ENCODE measurements at places on chromosomes 2 and 18. TPM values are rescaled to one million over a fixed set of nuclear protein-coding genes. Genes with fewer than 3 reads are reported as not detected.

DNA sequence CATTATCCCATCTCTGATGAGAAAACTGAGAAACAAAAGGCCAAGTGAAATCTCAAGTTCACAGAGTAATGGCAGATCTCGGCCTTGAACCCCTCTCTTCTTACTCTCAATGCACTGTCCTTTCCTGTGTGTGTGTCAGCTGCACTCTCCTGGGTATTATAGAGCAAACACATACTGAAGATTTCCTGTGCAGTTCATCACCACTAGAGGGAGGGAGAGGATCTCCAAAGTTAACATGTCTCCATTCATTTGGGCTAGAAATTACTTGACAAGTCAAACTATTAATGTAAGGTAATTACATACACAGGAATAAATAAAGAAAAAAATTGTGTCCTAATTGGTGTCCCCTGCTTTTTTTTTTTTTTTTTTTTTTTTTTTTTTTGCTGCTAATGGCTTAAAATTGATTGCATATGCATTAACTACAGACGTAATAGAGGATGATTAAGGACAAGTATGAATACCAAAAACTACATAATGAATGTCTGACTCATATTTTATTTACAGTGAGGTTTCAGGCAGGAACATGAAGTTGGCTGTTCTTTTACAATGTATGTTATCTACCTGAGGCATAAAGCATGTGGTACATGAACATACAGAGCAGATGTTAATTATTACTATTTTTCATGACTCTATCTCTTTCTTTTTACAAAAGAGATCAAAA is 269.2 kb downstream of the NYAP2 start:
- H3K4me1 ChIP-seq: no peaks in the 10 kb centered on the region
- DNase-seq: no peak
- H3K36me3 ChIP-seq: no peaks in the 10 kb centered on the region

MDH1B gene
- total RNA-seq: 1.3 TPM

ZNF521 gene
- total RNA-seq: 54.1 TPM

DNA sequence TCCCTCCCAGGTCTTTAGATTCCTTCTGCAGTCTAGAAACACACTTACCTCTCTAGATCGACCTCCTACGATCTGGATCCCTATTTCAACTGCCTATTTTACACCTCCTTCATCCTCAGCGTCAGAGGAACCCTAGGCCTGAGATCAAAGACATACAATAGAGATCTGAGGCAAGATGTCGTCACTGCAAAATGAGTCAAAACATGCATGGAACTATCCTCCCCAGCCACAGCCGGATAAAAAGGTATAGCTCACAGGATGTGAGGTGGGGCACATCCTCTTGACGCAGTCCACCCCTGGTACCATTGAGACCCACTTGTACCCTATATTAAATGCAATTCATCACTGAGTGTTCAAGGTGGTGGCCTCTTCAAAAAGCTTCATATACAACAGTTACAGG is 63.7 kb upstream of the DNAJC10 start:
- H3K27ac ChIP-seq: no peak overlapping the region
- no peak overlapping the region for H3K4me3 ChIP-seq
- H3K4me1 ChIP-seq: peaks cover 18% of the 10 kb centered on the region

DNA sequence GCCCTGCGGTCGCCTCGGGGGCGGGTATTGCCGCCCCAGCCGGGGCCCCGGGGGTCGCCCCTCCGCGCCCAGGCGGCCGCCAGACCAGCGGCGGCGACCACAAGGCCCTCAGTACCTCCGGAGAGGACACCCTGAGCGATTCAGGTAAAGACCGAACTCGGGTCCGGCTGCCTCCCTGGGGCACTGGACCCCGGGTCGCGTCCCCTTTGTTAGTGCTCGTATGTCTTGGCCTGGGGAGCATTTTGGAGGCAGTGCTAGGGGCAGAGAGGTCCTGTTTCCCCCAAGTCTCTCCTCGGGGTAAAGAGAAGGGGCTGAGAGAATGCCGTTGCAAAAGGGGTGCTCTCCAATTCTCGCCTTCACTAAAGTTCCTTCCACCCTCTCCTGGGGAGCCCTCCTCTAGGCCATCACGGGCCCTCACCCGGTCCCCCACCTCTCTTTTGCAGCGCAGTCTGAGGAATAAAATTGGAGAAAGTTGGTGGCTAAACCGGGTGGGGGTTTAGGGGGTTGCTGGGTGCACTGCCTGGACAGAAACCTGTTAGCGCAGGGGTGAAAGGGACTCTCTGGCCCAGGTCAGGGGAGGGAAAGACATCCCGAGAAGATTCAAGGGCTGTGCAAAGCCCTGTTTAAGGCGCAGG is 2.5 kb downstream of the MYCN start:
- H3K27ac ChIP-seq: peak overlapping the region; percentile 92
- H3K4me1 ChIP-seq: peaks cover 39% of the 10 kb centered on the region
- H3K36me3 ChIP-seq: peaks cover 17% of the 10 kb centered on the region

ERFE gene
- 0.85 TPM for total RNA-seq

DNA sequence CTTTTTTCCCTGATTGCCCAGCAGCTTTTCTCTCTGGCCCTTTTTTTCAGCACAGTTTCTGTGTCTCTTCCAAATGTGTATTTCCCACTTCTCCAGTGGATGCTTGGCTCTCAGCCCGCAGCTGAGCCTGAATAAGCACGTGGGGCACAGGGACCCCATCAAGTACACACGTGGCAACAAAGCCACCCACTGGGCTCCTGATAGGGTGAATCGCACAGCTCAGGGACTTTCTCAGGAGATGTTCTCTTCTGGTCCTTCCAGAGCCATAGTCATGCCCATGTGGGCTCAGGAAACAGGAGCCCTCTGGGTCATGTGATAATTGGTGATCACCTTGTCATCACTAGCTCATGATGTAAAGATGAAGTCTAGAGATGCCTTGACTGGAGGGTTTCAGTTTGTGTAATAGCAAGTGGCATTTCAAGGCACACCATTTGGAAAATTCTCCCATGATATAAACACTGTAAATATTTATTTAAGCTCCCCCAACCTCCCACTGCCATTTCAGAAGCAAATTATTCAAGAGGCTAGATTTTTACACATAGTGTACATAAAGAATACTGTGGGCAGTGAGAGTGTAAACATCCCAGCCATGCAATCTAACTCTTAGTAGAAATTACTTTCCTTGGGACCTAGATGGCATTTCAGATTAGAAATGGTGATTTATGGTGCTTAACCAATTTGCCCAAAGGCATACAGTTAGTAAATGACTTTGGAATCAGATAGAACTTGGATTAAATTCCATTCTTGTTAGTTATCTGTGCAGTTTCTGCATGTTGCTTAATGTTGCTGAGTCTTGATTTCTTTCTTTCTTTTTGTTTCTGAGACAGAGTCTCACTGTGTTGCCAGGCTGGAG is 597.5 kb downstream of the SLC4A3 start:
- H3K36me3 ChIP-seq: peaks cover 1% of the 10 kb centered on the region
- no peak for DNase-seq
- no peaks in the 10 kb centered on the region for H3K27me3 ChIP-seq
- peaks cover 63% of the 10 kb centered on the region for H3K4me1 ChIP-seq
- H3K27ac ChIP-seq: peak overlapping the region; percentile 91
- no peak overlapping the region for H3K4me3 ChIP-seq

- no peak overlapping the region for H3K27ac ChIP-seq
- DNase-seq: no peak
- no peak overlapping the region for H3K4me3 ChIP-seq
- H3K4me1 ChIP-seq: no peaks in the 10 kb centered on the region
- H3K36me3 ChIP-seq: peaks cover 28% of the 10 kb centered on the region
- no peaks in the 10 kb centered on the region for H3K27me3 ChIP-seq
These were observed 54.8 kb upstream of the ASB18 start for GRCh38 chr2:236319036-236319435.

DNA sequence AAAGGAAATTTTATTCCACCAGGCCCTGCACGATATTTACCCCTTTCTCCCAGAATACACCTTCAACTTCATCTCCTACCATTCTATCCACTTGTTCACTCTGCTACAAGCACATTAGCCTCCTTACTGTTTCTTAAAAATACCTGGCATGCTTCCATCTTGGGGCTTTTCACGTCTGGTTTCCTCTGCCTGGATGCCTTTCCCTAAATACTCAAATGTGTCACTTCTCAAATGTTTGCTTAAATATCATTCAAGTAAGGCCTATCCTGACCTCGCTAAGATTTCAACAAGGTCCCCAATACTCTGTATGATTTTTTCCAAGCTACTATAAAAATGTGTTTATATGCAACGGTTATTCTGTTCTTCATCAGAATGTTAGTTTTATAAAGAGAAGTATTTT is 433.0 kb upstream of the CHAC2 start:
- H3K4me3 ChIP-seq: no peak overlapping the region
- H3K36me3 ChIP-seq: no peaks in the 10 kb centered on the region
- no peaks in the 10 kb centered on the region for H3K4me1 ChIP-seq
- no peaks in the 10 kb centered on the region for H3K27me3 ChIP-seq
- no peak for DNase-seq
- H3K27ac ChIP-seq: no peak overlapping the region

DNA sequence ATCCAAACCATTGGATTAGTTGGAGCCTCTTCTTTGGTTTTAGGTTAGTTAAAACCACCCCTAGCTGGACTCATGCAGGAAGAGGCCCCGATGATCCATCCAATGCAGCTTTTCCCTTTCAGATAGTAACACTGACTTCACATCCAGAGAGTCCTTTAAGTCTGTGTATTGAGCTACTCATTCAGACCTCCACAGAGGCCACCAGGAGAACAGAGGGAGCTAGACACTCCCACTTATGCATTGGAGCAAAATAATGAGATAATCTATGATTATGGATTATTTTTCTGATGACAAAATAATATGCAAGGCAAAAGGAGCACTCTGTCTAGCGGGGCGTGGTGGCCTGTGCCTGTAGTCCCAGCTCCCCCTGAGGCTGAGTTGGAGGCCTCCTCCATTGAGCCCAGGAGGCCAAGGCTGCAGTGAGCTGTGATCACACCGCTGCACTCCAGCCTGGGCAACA is 1.6 kb upstream of the ROCK2 start:
- peak overlapping the region; percentile 4 for H3K4me3 ChIP-seq
- peaks cover 26% of the 10 kb centered on the region for H3K4me1 ChIP-seq
- no peaks in the 10 kb centered on the region for H3K27me3 ChIP-seq
- DNase-seq: no peak
- no peaks in the 10 kb centered on the region for H3K36me3 ChIP-seq
- peak overlapping the region; percentile 100 for H3K27ac ChIP-seq

OSBPL6 gene
- 3.1 TPM for total RNA-seq

ASB18 gene
- total RNA-seq: not detected

DNA sequence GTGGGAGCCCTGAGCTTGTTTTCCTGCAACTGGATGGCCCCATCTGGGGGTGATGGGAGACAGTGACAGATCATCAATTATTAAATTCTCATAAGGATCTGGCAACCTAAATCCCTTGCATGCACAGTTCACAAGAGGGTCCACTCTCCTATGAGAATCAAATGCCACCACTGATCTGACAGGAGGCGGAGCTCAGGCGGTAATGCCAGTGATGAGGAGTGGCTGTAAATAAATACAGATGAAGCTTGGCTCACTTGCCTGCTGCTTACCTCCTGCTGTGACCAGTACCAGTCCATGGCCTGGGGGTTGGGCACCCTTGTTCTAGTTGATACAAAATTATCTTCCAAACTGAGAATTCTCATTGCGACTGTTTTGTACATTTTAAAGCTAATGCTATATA is 258.6 kb downstream of the CTNNA2 start:
- no peaks in the 10 kb centered on the region for H3K36me3 ChIP-seq
- H3K4me1 ChIP-seq: no peaks in the 10 kb centered on the region
- no peak for DNase-seq
- H3K27me3 ChIP-seq: no peaks in the 10 kb centered on the region

TMEFF2 gene
- 18.1 TPM for total RNA-seq

GRCh38 chr2:46813020-46813415 is 102.6 kb downstream of the MCFD2 start:
- peaks cover 48% of the 10 kb centered on the region for H3K4me1 ChIP-seq
- H3K27me3 ChIP-seq: peaks cover 10% of the 10 kb centered on the region
- H3K4me3 ChIP-seq: no peak overlapping the region
- peak overlapping the region; percentile 89 for H3K27ac ChIP-seq
- no peak for DNase-seq
- H3K36me3 ChIP-seq: peaks cover 13% of the 10 kb centered on the region

- H3K27ac ChIP-seq: no peak overlapping the region
- H3K36me3 ChIP-seq: peaks cover 1% of the 10 kb centered on the region
- no peaks in the 10 kb centered on the region for H3K27me3 ChIP-seq
- H3K4me3 ChIP-seq: no peak overlapping the region
- H3K4me1 ChIP-seq: peaks cover 10% of the 10 kb centered on the region
- no peak for DNase-seq
These were observed 32.1 kb upstream of the MAPK4 start for GRCh38 chr18:50527636-50528307.

GRCh38 chr2:133390156-133390555 is 178.1 kb downstream of the NCKAP5 start:
- H3K4me1 ChIP-seq: no peaks in the 10 kb centered on the region
- H3K36me3 ChIP-seq: no peaks in the 10 kb centered on the region
- H3K27me3 ChIP-seq: no peaks in the 10 kb centered on the region
- DNase-seq: no peak
- H3K27ac ChIP-seq: no peak overlapping the region

DNA sequence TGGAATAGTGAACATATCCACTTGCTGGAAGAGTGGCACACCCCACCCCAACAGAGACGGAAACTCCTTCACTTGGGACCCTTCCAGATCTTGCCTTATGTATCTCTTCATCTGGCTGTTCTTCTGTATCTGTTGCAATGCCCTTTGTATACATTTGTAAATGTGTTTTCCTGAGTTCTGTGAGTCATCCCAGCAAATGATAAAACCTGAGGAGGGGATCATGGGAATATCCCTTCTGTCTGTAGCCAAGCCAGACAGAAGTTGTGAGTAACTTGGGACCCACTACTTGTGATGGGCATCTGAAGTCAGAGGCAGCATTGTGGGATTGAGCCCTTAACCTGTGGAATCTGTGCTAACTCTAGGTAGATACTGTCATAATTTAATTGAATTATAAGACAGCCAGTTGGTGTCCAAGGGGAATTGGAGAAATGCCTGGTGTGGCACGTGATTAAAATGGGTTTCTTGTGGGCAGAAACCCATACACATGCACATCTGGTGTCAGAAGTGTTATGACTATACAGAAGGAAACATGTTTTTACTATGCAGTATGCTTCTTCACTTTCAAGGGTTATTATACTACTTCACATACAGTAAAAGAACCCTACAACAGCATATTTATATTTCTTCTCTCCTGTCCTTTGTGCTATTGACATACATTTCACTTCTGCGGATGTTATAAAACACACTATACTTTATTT is 32.3 kb upstream of the TMEM247 start:
- H3K27ac ChIP-seq: no peak overlapping the region
- peaks cover 1% of the 10 kb centered on the region for H3K4me1 ChIP-seq
- H3K4me3 ChIP-seq: no peak overlapping the region
- no peak for DNase-seq
- no peaks in the 10 kb centered on the region for H3K27me3 ChIP-seq

SRD5A2 gene
- not detected for total RNA-seq

DNA sequence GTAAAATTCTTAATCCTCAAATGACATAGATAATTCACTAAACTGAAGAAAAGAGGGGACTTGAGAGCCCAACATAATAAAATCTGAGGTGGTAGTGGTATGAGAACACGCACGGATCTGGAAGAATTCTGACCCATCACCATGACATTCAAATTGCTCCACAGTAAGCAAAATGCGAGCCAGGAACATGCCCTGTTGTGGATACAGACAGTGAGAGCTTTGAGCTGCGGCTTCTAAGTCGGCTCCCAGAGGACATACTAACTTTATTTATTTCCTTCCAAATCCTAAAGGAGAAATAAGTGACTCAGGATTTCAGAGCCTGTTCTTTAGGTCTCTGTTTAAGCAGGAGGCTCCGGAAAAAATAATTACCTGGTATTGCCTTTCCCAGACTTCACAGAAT is 143.4 kb upstream of the SMAD7 start:
- no peak overlapping the region for H3K4me3 ChIP-seq
- no peak overlapping the region for H3K27ac ChIP-seq
- DNase-seq: no peak
- H3K27me3 ChIP-seq: no peaks in the 10 kb centered on the region
- H3K4me1 ChIP-seq: peaks cover 17% of the 10 kb centered on the region
- peaks cover 16% of the 10 kb centered on the region for H3K36me3 ChIP-seq
